ENCODE measurements at places on chromosomes 1 and 21.
A peak's percentile ranks its signal among the peaks of the same experiment; 100 is the strongest.

DNA sequence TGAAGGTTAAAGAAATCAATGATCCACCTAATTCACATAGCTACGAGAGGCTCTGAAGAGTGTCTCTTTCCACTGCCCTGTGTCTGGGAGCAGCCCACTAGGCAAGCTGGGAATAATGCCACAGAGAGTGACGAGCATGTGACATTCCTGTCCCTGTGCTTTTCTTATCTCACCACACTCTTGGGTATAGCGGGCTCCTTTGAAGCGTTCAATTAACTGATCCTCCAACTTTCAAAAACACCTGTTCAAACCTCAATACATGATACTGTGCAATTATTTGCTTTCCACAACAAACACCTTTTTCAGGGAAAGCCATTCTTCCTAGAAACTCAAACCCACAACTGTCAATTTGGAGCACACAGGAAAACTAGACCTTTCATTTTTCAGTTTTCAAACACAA, 43.4 kb downstream of the PLPP3 start:
- DNase-seq, result no peak

- DNase-seq, result no peak
Observed at GRCh38 chr1:226643611-226644540, 95.2 kb downstream of the ITPKB start.

- peak; percentile 92 for DNase-seq
Observed at GRCh38 chr1:201792534-201793305, 36.2 kb upstream of the IPO9 start.

- no peak for DNase-seq
Observed at GRCh38 chr1:210796421-210796820, 337.5 kb downstream of the KCNH1 start.

- no peak for DNase-seq
Observed at GRCh38 chr1:212254853-212255363, 30.3 kb upstream of the PPP2R5A start.

GRCh38 chr1:192442736-192443135, 125.9 kb downstream of the RGS21 start:
- DNase-seq, result no peak

DNA sequence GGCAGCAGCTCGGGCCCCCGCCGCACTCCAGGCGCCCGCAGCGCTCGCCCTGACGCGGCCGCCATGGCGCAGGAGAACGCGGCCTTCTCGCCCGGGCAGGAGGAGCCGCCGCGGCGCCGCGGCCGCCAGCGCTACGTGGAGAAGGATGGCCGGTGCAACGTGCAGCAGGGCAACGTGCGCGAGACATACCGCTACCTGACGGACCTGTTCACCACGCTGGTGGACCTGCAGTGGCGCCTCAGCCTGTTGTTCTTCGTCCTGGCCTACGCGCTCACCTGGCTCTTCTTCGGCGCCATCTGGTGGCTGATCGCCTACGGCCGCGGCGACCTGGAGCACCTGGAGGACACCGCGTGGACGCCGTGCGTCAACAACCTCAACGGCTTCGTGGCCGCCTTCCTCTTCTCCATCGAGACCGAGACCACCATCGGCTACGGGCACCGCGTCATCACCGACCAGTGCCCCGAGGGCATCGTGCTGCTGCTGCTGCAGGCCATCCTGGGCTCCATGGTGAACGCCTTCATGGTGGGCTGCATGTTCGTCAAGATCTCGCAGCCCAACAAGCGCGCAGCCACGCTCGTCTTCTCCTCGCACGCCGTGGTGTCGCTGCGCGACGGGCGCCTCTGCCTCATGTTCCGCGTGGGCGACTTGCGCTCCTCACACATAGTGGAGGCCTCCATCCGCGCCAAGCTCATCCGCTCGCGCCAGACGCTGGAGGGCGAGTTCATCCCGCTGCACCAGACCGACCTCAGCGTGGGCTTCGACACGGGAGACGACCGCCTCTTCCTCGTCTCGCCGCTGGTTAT, 2.8 kb downstream of the KCNJ9 start:
- DNase-seq, result peak; percentile 37

DNA sequence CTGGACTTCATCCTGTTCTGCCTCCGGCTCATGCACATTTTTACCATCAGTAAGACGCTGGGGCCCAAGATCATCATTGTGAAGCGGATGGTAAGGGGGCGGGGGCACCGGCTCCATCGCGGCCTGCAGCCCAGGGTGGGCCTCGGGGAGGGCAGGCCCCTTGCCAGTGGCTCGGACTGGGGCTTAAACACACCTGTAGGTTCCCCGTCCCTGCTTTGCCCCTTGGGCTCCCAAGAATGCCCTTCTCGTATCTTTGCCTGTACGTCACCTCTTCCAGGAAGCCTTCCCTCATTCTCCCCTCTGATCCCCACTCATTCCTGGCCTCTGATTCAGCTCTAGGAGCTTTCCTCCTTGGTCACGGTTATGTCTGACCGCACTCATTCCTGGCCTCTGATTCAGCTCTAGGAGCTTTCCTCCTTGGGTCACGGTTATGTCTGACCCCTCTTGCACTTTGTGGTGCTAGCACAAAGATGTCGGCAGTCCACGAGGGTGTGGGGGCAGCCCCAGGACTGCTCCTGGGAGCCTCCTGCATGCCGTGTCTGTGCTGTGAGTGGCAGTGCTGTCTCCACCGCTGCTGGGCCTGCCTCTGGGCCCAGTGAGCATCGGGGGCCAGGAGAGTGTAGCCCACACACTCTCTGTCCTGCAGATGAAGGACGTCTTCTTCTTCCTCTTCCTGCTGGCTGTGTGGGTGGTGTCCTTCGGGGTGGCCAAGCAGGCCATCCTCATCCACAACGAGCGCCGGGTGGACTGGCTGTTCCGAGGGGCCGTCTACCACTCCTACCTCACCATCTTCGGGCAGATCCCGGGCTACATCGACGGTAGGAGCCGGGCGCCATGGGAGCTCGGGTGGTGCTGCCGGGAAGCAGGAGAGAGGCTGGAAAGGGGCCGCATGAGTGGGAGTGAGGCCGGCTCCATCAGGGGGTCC, 49.1 kb upstream of the LRRC3 start:
- no peak for DNase-seq

- DNase-seq, result no peak
Observed at GRCh38 chr1:21882721-21883415, 54.2 kb downstream of the HSPG2 start.

GRCh38 chr1:230064283-230064682, 2.8 kb upstream of the GALNT2 start:
- no peak for DNase-seq

DNA sequence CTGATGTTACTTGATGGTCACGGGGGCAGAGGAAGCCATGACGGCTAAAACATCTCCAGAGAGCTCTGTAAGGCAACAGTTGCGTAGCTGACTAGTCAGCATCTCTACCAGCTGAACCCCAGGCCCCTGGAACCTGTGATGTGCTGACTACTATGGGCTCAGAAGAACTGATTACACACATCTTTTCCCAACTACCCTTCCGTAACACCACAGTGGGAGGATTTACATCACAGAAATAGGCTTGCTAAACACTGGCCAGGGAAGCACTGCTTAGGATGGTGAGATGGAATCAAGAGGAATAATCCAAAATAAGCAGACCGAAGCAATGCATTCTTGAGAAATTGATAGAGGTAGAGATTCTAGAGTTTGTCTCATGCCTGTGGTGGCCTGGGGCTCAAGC, 122.5 kb downstream of the SMYD2 start:
- DNase-seq, result no peak

GRCh38 chr1:244954359-244954758, 90.0 kb upstream of the HNRNPU start:
- no peak for DNase-seq

- DNase-seq, result no peak
Observed at GRCh38 chr21:39542736-39543135, 70.0 kb upstream of the B3GALT5 start.

DNA sequence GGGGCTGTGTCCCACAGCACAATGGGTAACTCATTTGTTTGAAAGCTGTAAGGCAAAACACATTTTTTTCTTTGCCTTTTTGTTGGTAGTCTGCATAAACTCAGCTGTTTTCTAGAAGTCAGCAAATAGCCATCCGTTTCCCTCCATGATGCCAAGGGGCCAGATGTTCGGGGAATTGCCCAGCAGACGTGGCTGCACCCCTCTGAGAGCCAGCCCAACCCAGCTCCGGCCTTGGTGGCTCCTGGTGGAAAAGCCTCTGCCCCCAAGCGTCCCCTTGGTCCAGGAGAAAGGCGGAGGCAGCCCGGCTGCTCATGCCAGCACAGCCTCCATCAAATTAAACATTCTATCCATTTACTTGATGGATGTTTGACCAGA, 58.4 kb upstream of the ADARB1 start:
- peak; percentile 64 for DNase-seq

- DNase-seq, result no peak
Observed at GRCh38 chr1:203511513-203511912, 17.6 kb downstream of the OPTC start.

DNA sequence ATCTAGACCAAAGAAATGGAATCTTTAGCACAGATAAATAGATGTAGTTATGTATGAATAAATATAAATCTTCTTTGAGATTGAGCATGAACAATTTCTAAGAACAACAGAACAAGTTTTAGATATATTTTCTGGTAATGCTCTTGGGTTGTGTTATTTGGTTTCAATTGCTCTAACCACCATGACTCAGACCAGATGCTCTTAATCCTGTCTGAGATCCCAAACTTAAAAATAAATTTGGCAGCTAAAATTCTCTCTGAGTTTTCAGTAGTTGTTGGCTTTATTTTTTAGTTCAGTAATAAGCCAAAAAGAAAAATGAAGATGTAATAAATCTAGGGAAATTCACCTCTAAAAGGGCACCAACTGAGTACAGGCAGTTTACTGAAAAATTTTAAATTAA, 1693.4 kb downstream of the NCAM2 start:
- DNase-seq, result no peak

DNA sequence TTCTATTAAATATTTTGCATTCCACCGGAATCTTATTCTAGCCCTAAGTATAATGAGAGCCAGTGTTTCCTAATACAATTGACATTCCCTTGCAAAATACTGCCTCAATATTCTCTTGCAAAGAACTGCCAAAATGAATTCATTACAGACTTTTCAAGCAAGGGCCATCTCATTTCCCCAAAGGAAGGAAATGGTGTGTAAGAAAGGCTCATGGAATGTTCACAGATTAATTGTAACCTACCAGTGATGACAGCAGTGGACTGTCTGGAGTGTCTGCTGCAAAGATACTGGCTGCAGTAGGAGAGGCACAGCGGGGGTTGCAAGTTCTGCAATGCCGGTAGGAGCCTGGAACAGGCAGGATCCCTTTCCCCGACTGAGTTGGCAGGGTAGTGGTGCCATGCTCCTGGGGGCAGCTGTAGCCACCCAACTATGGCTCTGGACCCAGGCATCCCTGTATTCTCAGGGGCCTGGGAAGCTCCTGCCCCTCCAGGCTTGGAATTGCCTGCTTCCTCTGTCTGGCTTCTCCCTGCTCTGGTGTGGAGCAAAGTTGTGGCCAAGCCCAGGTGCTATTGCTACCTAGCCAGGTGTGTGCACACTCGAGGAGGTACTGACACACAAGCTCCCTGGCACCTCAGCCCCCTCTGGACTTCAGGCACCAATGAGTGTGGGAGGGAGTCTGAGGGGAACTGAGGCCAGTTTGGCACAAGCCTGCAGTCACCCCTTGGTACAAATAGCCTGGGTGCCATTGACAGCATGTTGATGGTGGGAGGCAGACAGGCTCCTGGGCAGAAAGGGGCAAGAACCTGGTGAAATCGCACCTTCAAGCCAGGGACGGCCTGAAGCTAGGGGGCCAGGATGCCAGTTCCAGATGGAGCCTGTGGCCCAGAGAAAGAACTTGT, 1371.0 kb downstream of the KCNT2 start:
- peak; percentile 7 for DNase-seq

- no peak for DNase-seq
Observed at GRCh38 chr1:236480758-236481436, 42.9 kb upstream of the LGALS8 start.

DNA sequence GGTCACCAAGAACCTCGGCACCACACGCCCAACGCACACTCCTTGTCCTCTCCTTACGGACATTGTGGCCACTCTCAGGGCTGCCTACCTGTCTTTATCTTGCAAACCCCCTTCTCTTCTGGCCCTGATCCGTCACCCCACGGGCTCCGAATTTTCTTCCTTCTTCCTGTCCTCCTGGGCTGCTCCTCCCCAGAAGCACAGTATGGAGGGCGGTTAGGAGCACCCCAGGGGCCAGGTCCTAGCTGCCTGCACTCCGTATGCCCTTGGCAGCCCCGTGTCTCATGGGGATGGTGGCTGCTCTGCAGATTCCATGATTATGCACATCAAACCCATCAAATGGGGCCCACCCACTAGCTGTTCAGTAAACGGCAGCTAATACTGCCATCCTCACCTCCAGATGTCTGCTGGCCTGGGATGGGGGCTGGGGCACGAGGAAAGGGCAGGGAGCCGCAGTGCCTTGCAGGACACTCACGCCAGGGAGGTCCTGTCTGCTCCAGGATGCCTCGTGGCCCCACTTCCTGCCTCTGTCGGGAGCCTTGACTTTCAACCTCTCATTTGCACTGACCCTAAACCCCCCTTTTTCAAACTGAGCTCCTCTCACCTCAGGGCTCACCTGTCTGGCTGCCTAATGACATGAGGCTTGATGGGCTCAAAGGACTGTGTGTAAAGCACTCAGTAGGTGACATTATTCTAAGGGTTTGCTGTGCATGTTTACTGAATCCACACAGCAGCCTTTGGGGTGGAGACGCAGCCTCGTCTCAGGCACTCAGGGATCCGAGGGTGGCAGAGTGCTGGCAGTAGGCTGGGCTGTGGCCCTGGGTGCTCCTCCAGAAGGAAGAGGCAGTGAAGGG, 4.4 kb downstream of the TTC34 start:
- no peak for DNase-seq

GRCh38 chr1:241838897-241839296, 9.1 kb upstream of the EXO1 start:
- no peak for DNase-seq

GRCh38 chr1:65832296-65832695, 39.6 kb downstream of the PDE4B start:
- no peak for DNase-seq

DNA sequence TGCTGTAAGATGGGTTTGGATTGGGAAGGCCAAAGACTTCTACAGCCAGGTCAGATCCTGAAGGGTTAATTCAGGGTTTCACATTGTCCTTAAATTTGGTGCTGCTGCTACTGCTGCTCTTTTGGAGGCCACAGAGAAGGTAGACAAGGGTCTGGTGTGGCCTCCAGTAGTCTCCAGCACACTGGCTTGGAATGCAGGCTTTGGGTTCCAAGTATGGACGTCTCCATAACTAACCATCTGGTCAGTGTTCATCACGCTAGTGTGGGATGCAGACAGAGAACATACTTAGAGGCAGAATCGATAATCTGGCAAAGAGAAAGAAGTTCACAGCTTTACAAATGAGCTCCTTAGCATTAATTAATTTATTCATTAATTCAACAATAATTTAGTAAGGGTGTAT, 154.1 kb downstream of the ZBTB18 start:
- DNase-seq, result no peak

- no peak for DNase-seq
Observed at GRCh38 chr1:14822996-14823395, 224.5 kb downstream of the KAZN start.

- no peak for DNase-seq
Observed at GRCh38 chr1:197327776-197328364, 59.8 kb downstream of the CRB1 start.

Data from lung (tissue), 17 donors.